Fibroblast of skin of left biceps (primary cell): ENCODE measurements at places on chromosomes 16 and 17.

- DNase-seq, result no peak
Measured at GRCh38 chr16:69520800-69521602, 44.8 kb upstream of the NFAT5 start.

- DNase-seq, result no peak
Measured at GRCh38 chr16:996681-997080, 15.1 kb downstream of the SOX8 start.

DNA sequence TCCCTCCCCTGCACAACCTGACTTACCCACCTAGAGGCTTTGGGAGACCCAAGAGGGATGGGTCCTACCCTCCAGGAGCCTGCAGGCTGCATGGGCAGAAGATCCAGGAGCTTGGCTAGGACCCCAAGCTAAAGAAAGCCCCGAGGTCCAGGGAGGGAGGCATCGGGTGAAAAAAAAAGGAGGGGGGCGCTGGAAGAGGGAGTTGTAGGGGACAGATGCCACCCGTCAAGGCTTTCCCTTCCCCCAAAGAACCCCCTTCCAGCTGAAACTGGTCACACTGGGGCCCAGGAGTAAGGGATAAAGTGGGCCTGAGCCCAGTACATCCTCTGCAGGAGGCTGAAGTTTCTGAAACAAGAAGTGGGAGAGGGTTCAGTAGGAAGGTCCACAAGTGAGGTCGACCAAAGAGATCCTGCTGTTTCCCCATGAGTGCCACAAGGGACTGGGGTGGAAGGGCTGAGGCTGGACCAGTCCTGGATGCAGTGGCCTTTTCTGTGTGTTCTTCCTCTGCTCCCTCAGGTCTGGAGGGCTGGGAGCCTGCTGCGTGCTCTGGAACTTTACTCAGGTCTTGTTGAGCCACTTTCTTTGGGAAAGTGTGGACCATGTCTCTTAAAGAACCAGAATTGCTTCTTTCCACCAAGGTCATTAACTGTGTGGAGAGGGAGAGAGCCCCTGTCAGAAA lies 14.2 kb upstream of the CBFB start:
- DNase-seq, result no peak

- DNase-seq, result no peak
Measured at GRCh38 chr17:73278049-73278464, 16.4 kb upstream of the CPSF4L start.

DNA sequence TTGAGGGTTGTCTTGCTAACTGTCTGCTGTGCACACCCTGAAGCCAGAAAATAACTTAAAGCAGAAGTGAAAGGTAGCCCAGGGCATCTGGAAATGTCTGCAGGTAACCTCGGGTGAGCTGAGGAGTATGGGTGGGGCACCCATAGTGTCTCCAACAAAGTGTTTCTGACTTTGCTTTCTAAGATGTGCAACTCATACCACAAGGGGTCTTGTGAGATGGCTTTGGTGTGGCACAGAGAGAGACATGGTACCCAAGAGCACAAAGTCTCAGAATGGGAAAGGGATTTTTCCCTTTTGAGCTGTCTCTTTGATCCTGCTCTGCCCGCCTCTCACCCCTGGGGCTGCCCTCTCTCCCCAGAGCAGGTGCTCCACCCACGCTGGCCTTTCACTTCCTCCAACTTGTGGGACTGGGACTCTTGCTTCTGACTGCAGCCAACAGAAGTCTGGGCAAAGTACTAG lies 6.9 kb downstream of the CHD9 start:
- no peak for DNase-seq

DNA sequence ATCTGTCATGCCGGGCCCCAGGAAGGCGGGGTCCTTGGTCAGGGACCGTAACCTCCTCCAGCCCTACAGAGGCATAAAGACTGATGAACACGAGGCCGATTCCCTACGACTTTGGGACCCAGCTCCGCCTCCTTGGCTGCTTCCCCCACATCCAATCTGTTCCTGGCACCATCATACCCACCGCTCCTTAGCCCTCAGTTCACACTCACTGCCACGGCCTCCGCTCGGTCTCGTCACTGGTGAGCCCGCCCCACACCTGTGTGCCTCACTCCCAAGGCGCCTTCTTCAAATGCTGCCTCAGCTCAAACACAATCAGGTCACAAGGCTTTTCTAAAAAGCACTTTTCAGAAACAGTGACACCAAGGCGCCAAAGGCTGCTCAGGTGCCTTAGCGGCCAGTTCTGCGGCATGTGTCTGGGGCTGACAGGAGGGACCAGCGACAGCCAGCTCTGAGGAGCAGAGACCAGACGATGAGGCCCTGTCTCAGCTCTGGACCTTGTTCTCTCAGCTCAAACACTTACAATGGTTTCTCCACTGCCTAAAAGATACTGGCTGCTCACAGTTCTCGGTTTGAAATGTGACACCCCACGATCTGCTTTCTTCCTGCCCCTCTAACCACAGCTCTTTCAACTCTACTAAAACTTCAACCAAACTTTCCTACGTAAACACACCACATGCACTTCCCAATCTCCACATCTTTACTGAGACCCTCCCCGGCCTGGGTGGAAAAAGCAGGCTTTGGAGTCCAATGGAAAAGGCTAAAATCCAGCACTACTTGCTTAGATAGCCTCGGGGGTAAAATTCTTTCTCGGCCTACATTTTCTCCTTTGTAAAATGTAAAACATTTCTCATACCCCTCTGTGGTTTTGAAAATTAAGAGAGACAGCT lies 33.2 kb downstream of the CYB5D2 start:
- DNase-seq, result no peak

DNA sequence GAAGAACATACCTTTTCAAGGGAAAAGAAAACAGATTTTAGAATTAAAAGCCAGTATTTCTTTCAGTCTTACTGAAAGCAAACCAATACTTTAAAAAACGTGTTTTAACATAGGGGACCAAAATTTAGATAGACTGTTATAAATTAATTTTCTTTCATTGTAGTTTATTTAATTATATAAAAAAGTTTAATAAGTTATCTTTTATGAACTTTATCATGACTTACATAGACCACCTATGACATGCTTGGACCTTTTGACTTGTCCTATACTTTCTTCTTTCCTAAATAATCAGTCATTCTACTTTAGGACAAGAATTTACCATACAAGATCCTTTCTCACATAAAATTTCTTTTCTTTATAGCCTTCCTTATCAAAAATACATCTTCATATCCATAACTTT lies 102.0 kb upstream of the HAS3 start:
- DNase-seq, result no peak

DNA sequence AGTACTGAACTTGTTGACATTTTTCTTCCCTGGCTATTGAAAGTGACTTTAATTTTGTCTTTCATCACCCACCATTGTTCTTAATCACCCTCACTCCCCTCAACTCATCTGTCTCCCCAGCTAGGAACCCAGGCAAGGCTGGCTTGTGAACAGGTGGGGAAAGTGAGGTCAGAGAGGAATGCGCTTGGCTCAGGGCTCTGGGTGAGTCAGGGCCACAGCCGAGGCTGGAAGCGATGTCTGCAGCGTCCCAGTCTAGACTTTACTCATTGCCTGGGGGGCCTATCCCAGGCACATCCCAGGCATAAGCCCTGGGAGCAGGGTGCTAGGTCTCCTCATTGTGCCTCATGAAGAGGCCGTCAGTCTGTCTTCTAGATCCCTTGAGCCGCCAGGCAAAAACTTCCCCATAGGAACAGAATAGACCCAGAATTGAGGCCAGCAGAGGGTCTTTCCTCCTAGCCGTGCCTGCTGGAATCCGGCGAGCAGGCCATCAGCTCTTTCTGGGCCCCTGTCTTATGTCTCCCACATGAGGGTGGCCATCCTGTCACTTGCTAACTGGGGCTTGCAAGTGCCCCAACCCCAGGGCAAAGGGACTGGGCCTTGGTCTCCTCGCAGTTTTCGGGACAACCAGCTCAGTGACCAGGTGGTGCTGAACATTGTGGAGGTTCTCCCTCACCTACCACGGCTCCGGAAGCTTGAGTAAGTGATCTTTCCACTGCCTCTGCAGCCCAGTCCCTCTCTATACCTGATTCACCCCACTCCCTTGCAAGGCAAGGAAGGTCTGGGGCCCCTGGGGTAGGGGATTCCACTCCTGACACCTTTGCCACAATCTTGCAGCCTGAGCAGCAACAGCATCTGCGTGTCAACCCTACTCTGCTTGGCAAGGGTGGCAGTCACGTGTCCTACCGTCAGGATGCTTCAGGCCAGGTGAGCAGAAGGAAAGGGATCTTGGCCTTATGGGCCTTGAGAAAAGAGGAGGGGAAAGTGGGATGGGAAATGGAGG lies 40.1 kb downstream of the NLRC5 start:
- peak; percentile 15 for DNase-seq

- DNase-seq, result peak; percentile 35
Measured at GRCh38 chr16:53695070-53695469, 8.6 kb downstream of the RPGRIP1L start.

GRCh38 chr17:79048826-79049755 lies 25.1 kb downstream of the C1QTNF1 start:
- DNase-seq, result no peak

- DNase-seq, result no peak
Measured at GRCh38 chr17:43517161-43517560, 29.0 kb downstream of the ETV4 start.

- peak; percentile 53 for DNase-seq
Measured at GRCh38 chr17:78974635-78975591, 4.8 kb downstream of the LGALS3BP start.

DNA sequence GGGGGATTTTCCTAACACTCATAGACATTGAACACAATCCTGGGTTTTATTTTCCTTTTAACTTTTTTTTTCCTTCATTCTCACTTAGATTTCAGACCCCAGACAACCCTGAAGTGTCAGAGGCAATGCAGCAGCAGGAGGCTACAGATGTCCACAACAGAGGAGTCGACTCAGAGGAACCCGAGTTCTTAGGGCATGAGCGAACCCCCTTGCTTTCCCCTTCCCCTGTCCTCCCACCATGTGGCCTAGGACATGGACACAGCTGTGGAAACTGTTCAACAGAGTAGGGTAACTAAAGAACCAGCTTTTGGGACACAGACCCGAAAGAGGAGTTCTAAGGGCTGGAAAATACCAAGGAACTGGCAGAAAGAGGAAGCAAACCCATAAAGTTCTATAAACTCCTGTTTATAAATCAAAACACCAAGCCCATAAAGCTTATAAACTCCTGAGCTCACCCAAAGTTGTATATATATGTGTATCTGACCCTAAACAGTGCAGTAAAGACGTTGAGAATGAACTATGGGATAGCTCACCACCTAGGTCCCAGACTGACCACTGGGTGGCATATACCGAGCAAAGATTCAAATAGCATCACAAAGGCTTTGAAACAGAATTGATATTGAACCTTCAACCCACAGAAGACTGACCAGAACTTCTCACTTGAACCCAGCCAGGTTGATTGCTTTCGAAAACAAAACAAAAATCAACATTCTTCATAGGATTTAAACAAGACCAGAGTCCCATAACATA lies 33.9 kb downstream of the CMTM4 start:
- DNase-seq, result no peak

- no peak for DNase-seq
Measured at GRCh38 chr17:58110012-58110411, 26.8 kb downstream of the DYNLL2 start.
